ENCODE measurements at places on chromosomes 1 and 21.
A peak's percentile ranks its signal among the peaks of the same experiment; 100 is the strongest.

- no peak for DNase-seq
These were observed 402.0 kb downstream of the LTN1 start for GRCh38 chr21:28590676-28591075.

- DNase-seq: no peak
These were observed 84.5 kb downstream of the UCHL5 start for GRCh38 chr1:192974701-192975100.

- DNase-seq: no peak
These were observed 56.4 kb downstream of the DISP3 start for GRCh38 chr1:11535316-11535715.

DNA sequence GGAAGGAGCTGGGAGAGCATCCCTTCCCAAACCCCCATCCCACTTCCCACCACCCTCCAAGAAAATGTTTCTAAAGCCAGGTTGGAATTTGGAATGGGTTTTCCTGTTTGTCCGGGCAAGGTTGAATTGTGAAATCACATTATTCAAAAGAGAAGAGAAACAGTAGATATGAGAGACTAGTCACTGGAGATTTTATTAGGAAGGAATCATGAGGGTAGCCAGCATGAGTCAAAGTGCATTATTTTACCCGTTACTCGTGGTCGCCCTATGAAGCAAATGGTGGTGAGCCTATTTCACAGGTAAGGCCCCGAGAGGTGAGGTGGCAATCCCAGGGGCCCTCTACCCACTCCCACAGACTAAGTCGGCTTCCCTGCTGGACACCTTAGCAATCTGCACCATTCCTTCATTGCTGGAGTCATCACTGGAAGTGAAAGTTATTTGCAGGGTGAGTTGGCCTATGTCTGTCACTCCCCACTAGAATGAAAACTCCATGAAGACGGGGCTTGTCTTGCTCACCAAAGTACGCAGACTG, 52.8 kb downstream of the TOMM20 start:
- DNase-seq: no peak

DNA sequence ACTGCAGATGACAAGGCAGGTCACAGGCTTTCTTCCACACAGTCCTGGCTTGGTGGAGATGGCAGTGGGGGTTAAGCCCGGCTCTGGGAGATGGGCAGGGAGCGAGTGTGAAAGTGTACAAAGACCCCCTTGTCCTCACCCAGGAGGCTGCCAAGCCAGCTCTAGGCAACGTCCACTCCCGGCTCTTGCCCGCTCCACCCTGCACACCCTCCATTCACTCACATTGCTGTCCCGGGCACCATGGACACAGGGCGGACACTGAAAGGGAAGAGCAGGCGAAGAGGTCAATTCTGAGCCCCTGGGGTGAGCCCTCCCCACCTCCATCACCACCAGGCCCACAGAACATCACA, 8.9 kb downstream of the COL16A1 start:
- DNase-seq: no peak

DNA sequence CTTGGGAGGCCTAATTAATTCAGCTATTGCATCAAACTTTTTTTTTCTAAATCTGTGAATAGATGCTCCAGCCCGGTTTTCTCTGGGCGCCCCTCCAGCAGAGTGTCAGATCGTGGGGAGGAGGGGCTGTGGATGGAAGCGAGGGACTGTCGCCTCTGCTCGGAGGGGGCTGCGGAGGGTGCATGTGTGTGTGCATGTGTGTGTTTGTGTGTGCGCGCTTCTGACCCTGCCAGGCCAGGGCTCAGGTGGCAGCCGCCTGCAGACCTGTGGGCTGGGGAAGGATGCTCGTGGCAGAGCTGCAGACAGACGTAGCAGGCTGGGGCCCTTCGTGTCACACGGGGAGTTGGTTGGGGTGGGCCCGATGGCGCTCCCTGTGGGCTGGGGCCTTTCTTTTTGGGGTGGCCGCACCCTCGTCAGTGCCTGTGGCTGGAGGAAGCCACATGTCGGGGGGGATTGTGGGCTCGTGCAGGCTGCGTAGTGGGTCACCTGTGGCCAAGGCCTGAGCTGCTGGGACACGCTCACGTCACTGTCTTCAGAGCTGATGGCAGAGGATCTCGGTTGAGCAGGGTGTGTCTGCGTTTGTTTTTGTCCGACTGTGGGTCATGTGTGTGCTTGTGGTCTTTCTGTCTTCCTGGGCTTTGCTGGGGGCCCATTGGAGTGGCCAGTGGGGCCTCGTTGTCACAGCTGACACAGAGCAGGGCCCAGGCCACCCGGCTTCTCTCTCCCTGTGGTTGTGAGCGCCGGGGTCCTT, 2.8 kb downstream of the SKI start:
- DNase-seq: no peak

DNA sequence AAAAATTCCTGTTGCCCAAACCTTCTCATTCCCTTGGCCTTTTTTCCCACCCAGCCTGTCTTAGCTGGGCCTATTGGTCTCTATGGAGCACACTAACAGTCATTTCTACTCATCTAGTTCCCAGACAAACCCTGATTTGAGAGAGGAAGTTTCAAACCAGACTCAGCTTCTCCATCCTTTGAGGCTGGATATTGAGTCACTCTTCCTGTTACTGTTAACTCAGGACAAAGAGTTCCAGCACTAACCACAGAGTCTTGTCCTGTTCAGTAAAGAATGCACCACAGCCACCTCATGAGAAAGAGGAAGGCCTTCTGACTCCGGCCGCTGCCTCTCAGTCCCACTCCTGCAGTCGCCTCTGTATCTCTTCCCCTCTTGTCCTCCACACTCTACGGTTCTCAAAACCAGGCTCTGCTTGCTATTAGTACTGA, 137.8 kb downstream of the PTPRC start:
- DNase-seq: no peak

GRCh38 chr21:35244514-35244913, 195.4 kb upstream of the RUNX1 start:
- DNase-seq: no peak

GRCh38 chr1:101918277-101918676, 78.4 kb downstream of the OLFM3 start:
- no peak for DNase-seq

DNA sequence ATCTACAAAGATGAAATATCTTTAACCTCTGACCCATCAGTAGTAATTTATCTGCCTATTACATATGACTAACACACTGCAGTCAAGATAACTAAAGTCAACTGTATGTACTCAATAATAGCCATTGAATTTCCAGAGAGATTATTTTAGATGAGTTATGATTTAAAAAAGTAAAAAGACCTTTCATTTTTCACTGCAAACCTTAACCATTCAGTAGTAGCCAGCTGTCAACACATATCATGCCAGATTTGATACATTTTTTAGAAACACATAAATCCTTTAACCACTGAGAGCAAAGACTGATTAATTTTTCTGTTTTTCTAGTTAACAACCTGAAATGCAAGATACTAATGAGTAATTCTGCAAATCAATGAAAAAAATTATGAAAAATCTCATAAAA, 31.0 kb downstream of the PALMD start:
- DNase-seq: no peak

DNA sequence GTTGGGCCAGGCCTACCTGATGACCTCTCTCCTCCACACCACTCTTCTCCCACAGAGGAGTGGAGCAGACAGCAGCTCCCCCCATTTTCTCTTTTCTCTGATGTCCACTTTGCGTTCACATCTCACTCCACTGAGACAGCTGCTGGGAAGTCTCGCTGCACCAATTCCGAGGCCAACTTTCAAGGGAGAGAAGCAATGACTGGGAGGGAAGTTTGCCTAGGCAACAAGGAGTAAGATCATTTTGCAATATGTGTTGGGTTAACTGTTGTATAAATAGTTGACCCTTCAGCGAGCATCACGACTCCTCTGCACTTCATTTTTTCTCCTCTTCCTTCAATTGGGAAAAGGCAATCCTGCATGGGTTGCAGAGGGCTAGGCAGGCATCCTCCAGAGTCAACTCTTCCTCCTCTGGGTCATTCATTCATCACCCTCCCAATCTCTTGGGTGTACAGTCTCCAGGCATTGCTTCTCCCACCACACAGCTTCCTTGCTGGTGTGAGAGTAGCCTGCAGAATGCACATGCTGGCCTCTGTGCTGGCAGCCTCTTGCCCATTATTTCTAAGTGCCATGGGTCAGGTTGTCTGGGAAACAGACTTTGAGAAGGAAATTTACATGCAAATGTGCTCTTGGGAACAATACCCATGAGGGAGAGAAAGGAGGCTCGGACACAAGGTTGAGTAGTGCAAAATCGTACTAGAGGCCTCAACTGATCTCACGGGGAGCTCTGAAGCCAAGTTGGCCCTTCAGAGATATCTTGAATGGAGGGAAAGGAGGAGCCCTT, 75.8 kb upstream of the BCAR3 start:
- no peak for DNase-seq

DNA sequence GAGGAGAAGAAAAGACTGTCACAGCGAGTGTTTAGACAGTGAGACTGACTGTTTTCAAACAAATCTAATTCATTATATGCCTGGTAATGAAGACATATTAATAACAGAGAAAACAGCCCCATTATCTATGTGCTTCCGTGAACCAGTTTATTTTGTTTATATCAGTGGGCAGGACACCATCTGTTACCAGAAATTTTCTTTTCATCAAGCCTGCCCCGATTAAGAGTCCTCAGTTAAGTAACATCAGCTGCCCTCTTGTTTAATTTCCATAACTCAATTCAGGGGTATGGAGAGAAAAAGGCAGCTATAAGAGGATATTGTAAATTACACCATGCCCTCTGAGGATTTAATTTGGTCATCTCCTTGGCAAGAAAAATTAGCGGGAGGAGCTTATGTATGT, 94.0 kb downstream of the TMEM200B start:
- DNase-seq: no peak

DNA sequence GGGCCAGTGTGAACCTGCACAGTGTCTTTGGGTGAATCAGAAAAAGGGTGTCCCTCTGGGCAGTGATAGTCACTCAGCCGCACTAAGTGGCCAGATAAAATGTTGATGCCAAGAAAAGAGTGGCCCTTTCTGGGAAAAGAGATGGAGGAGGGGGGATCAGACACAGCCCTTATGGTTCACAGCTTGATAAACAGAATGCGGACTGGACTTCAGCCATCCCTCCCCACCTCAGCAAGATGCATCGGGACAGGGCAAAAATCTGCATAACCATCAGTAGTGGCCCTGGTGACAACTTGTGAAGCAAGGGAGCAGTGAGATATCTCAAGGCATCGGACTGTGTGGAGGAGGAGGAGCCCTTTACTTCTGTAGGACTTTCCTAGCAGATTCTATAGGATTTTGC, 353.8 kb upstream of the PLXNA2 start:
- no peak for DNase-seq

DNA sequence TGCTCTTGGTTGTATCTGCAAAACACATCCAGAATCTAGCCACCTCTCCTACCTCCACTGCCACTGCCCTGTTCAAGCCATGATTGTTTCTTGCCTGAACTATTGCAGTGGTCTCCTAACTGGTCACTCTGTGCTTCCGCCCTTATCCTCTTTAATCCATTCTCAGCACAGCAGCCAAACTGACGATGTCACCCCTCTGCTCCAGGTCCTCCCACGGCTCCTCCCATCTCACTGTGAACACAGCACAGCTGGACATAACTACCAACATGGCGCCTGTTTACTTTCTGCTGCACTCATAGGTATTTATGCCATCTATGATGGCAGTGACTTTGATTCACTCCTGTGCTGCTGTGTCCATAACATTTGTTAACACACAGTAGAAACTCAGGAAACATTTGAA, 406.7 kb downstream of the DISC1 start:
- DNase-seq: peak; percentile 10

GRCh38 chr1:29983321-29983720, 740.1 kb downstream of the MATN1 start:
- no peak for DNase-seq

GRCh38 chr1:31640964-31641363, 3.7 kb downstream of the PEF1 start:
- no peak for DNase-seq

- DNase-seq: no peak
These were observed 41.0 kb upstream of the COL18A1 start for GRCh38 chr21:45363921-45364467.

- no peak for DNase-seq
These were observed 26.7 kb upstream of the CYP4X1 start for GRCh38 chr1:46996659-46997281.

DNA sequence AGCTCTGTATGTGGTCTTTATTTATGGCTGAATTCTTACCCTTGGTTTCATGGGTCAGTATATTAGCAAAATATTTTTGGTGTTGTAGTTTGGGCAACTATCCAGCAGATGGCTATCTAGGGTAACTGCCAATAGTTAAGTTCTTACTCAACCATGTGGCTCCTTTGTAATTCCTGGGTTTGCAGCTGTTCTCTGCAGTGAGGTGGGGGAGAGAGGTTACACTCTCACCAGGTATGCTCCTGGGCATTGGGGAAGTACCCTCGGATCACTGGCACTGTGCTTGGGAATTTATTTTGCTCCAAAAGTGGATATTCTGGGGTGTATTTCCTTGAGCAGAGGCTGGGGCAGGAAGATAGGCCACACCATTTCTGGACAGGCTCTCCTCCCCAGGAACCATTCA, 436.7 kb upstream of the TMPRSS15 start:
- no peak for DNase-seq

- no peak for DNase-seq
These were observed 1453.9 kb upstream of the B3GALT2 start for GRCh38 chr1:194640322-194640721.

DNA sequence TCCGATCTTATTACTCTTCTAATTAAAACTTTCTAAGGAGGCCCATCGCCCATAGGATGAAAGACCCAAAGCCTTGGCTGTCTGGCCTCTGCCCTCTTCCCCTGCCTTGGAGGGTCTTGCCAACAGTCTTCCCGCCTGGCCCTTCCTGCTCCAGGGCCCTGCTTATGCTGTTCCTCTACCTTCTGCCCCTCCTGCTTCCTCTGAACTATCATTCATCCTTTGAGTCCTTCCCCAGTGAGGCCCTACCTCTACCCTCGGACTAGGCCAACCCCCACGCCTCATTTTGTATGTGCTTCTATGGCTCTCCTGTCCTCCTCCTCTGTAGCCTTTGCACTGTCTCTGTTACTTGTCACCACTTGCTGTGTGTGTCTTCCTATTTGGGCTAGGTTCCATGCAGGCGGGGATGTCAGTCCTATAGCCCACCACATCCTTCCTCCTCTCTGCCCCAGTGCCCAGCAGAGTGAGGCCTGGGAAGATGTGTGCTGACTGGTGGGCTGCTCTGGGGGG, 5.4 kb downstream of the RUSC1 start:
- DNase-seq: no peak

DNA sequence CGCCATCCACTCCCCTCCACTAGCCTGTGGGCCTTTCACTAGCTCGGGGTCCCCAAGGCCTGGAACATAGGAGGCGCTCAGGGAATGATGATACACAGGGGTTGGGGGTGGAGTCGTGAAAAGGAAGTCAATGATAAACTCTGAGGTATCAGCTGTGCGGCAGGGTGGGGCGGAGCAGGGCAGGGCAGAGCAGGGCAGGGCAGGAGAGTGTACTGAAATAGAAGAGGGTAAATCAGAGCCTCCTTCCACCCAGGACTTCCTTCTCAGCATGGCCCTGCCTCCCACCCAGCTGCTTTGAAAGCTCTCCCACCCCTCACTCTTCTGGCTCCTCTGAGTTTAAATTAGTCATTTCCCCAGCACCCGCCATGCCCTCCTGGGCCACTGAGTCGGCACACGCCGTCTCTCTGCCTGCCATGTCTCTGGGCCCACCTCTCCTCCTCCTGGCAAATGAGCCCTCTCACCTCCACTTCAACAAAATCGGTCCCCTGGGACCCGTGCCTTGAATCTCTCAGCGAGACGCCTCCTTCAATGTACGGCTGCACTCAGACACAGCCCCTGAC, 16.9 kb downstream of the CAPZB start:
- DNase-seq: no peak

GRCh38 chr1:203772836-203773235, 7.9 kb downstream of the LAX1 start:
- no peak for DNase-seq

All from SHP77 (cell line).